Heart left ventricle (tissue), 16 donors: ENCODE measurements at places on chromosomes 13 and 19. TPM values are rescaled to one million over a fixed set of nuclear protein-coding genes. Genes with fewer than 3 reads are reported as not detected.

NLRP11 gene
- total RNA-seq, result not detected

GRCh38 chr19:42291435-42291810, 10.5 kb upstream of the PRR19 start:
- DNase-seq, result no peak

DNA sequence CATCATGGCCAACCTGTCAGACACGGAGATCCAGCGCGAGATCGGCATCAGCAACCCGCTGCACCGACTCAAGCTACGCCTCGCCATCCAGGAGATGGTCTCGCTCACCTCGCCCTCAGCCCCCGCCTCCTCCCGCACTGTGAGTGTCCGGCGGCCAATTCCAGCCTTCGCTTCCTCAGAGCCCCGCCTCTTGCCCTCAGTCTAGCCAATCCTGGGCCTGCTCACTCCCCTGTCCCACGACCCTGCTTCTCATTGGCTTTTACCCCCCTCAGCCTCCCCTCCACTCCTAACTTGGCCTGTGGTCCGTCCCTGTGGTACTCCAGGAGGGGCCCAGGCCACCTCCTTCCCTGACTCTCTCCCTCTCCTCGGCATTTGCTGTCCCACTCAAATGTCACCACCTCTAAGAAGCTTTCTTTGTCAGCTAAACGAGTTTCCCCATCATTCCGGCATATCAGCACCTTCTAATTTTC, 12.3 kb downstream of the HRC start:
- DNase-seq, result peak; percentile 93

GRCh38 chr19:35861640-35862160, 5.0 kb downstream of the KIRREL2 start:
- no peak for DNase-seq
